ENCODE measurements at places on chromosomes 2 and 18.

DNA sequence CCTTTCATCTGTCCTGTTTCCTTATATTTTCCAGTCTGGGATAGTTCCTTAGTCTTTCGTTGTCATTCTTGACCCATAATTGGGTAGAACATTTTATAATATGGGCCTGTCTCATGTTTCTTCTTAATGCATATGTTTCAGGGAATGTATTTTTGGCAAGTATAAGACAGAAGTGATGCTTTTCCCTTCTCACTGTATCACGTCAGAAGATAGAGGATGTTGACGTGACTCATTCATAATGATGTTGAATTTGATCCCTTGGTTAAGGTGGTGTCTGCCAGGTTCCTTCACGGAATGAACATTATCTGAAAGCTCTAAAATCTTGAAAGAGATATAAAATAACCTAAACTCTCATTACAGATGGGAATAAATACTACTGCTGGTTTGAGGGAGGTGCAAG lies 18.8 kb downstream of the CDH7 start:
- no peak for DNase-seq

- no peak for DNase-seq
Observed at GRCh38 chr2:185130685-185131084, 532.4 kb downstream of the ZNF804A start.

DNA sequence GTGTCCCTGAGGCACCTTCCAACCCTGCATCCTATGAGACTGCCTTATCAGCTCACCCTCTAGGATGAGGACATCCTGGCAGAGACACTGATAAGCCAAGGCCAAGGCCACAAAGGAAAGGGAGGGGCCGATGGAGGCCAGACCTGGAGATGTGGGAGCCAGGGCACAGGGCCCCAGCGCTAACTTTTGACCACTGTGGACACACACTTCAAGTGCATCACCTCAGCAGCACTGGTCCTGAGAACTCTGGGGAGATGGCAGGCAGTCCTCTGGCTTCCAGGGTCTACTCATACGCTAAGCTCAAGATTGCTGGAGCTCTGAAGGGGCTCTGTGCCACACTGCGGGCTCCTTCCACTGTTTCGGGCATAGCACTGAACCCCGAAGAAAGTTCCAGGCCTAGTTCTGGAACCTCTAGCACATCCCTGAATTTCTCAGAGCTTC lies 100.2 kb upstream of the ID2 start:
- no peak for DNase-seq

- no peak for DNase-seq
Observed at GRCh38 chr2:85673716-85674375, 5.8 kb upstream of the SFTPB start.

- DNase-seq = no peak
Observed at GRCh38 chr2:239722760-239723470, 302.2 kb downstream of the NDUFA10 start.

DNA sequence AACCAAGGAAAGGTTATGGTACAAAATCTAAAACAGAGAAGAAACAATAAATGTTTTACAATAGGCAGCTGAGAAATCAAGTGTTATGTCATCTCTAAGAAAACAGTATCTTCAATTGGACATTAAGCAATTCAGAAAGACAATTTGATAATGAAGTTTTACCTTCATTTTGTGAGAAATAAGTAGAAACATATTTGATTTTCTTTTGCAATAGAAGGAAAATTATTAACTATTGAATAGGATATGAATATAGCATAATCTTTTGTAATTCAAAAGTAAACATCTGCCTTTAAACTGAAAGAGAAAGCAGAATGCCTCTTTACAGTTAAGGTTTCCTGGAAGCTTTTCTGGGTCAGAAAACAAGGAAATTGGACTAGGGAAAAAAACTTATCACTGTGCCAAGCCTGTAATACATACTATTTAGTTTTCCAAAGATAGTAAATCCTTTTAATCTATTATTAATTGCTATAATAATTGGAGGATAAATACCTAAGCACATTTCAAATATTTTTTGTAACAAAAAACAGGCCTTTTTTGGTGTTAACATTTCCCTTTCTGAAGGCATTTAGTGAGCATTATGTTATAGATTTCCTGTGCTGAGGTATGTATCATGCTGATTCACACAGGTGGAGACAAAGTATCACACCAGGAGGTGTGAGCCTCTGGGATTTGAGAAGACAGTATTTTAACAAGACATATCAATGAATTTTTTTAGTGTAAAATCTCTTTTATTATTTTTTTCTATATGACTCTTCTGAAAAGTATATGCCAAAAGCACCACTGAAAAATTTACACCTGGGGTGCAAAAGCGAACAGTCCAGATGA lies 947.0 kb upstream of the CDH2 start:
- peak; percentile 20 for DNase-seq

GRCh38 chr18:45243340-45244110 lies 371.8 kb upstream of the SLC14A2 start:
- no peak for DNase-seq

DNA sequence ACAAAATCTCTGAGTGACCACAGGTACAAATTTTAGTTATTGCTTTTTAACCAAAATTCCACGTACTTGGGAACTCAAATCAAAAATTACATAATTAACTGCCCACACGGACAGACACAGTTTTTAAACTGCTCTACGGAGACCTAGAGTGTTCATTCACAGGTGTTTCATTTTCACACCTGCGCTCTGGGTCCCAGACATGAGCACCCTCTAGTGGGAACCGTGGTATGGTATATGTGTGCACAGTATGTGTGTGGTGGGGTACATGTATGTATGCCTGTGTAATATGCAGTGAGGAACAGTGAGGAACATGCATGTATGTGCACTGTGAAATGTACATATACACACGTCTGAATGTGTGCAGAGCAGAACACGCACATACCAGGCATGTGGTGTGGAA lies 65.0 kb downstream of the PPP4R1 start:
- DNase-seq = no peak

DNA sequence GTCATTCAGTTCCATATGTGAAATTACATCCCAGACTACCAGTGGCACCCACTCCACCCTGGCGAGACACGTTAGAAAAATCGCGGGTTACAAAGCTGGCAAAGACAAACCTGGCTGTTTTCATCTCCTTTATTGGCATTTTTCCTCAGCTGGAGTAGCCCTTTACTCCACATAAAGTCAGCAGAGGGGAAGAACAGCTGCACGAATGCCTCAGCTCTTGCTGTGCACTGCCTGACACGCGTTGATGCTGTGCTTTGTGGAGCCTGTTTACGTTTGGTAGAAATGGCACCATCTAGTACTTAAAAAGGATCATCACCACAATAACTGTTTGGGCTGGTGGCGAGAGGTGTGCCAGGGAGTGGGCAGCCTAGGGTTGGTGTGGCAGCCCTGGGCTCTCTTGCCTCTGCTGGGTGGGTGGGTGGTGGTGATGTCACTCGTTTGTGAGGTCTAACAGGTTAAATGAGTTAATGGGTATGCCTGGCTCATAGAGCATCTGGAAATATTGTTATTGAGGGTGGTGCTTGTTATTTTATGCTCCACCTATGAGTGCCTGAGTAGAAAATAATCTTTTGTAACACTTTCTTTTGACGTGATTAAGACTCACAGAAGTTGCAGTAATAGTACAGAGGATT lies 16.4 kb downstream of the FARP2 start:
- no peak for DNase-seq

DNA sequence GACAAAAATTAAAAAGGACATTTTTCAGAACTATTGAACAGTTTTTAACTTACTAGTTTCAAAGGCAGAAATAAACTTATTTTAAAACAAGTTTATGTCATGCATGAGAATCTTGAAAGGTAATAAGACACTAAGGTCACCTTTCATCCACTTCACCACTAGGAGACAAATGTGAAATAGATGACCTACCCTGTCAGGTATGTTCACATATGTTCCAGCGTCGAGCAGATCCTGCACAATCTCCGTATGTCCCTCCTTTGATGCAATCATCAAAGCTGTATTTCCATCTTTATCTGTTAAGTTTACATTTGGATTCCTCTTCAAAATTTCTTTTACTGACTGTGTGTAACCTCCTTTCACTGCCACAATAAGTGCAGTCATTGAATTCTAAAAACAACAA lies 34.7 kb downstream of the KIDINS220 start:
- DNase-seq = no peak

DNA sequence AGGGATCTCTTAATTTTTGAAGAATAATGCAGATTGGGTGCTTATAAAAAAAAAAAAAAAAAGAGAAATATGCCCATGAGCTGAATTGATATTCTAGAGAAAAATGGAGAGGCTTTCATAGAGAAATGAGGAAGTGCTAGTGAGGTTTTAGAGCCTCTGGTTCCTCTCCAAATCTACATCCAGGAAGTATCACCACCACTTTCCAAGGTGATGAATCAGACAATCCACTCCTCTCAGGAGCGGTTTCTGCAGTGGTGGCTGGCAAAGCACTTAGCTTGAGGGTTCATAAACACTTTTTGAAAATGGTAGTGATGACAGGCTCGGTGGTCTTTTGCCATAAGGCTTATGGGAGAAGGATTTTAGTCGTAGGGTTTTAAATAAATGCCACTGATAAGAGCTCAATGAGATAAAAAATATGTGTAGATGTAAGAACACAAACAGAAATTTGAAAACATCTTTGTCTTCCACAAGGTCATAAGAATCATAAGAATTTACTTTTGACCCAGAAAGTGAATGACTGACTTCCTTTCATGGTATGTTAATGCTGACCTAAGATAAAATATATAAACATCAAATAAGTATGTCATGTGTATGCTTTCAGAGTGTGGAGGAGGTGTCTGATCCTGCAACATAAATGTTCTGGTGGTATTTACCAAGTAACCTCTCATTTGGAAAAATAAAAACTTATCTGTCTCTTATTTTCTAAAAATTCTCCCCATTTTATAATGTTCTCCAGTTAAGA lies 42.1 kb upstream of the DSG1 start:
- DNase-seq = peak; percentile 22

DNA sequence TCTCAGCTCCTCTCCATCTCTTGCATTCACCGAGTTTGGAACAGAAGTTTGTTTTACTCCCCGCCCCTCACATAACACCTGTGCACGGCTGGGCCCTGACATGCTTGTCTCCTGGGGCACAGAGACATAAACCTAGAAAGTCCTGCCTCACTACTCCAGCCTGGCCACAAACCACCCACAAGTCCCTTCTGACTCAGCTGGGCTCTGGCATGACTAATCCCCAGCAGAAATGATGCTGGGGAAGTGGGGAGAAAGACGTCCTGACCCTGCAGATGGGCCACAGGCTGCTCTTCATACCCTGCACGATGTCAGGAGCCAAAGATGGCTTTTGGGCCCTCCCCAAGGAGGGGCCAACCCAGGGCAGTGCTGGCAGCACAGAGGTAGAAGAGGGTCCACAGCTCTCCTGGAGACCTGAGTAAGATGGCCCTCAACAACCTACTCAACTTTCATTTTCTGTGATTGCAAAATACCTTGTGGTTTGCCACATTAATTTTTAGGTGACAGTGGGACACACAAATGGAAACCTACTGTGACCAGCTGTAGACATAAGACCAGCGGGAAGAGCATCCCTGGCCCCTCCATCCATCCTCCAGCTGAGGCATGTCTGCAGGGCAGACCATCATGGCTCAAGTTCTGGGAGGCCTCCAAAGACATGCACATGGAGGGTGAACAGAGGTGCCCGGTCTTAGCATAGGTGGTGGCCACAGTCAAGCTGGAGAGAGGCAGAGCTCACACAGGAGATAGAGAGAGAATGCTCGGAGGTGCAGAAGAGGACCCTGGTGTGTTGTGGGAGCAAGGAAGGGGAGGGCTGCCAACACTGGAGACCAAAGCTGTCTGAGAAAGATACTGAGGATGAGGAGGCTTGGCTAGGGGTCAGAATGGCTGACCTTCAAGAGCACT lies 40.0 kb downstream of the DNMT3A start:
- DNase-seq = peak; percentile 85

DNA sequence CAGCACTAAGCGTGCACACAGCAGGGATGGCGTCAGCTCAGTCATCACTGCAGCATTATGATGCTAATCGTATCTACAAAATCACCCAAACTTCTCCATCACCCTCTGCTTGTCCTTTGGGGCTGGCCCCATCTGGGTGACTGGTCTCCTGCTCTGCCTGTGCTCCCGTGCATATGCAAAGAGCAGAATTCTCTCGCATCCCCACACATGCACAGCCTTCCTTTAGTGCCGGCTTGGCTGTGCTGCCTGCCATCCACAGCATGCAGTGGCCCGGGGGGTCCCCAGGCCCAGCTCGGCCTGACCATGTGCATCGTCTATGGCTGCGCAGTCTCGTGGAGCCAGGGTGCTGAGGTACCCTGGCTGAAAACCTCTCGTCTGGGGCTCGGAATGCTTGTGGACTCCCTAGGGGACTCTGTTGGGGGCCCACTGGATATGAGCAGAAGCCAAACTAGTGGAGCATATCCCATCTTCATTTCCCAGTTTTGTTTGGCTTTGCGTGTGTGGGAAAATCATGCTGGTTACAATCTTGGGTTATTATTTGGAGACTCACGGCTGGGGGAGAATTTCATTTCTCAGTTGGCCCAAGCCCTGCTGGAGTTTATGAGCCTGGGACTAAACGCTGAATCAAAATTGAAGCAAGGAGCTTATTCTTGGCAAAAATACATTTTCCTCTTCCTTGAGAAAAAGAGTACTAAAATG lies 70.9 kb upstream of the HS6ST1 start:
- DNase-seq = no peak

GRCh38 chr18:58520969-58521368 lies 107.9 kb downstream of the ALPK2 start:
- DNase-seq = no peak

- no peak for DNase-seq
Observed at GRCh38 chr2:233029321-233029720, 3.2 kb upstream of the NEU2 start.

GRCh38 chr18:65748321-65748720 lies 2.5 kb upstream of the CDH7 start:
- no peak for DNase-seq

DNA sequence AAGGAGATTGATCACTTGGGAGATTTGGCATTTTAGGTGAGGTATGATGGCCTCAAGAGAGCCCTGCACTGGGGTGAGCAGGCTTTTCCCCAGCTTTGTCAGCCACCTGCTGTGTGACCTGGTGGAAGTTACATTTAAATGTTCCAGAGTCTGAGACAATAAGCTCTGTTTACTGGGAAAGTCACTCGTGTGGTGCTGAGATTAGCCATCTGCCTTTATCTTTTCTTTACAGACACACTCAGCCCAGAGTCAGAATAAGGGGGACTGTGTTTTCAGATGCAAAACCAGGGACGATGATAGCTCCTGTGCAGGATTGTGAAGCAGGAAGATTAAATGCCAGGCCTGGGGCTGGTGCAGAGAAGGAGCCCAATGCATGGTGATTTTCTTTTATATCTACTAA lies 47.9 kb downstream of the SH3RF3 start:
- DNase-seq = no peak
